Immature natural killer cell (primary cell): ENCODE measurements at places on chromosomes 13 and 19. TPM values are rescaled to one million over a fixed set of nuclear protein-coding genes. Genes with fewer than 3 reads are reported as not detected.

- DNase-seq = no peak
Measured at GRCh38 chr13:80329250-80329649, 11.7 kb downstream of the SPRY2 start.

DNA sequence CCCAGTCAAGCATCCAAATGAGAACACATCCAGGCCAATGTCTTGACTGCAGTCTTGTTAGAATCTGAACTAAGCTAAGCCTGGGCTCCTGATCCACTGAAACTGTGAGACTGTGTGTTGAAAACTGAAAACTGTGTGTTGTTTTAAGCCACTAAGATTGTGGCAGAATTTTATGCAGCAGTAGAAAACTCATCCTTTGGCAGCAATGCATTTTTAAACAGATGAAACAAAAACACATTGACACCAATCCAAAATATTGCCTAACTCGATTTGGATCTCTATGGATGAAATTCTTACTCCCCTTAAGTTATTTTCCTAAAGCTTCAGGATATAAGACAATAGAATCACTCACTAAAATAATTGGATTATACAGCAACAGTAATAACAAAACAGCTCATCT is 202.3 kb upstream of the KLF12 start:
- no peak for DNase-seq

DNA sequence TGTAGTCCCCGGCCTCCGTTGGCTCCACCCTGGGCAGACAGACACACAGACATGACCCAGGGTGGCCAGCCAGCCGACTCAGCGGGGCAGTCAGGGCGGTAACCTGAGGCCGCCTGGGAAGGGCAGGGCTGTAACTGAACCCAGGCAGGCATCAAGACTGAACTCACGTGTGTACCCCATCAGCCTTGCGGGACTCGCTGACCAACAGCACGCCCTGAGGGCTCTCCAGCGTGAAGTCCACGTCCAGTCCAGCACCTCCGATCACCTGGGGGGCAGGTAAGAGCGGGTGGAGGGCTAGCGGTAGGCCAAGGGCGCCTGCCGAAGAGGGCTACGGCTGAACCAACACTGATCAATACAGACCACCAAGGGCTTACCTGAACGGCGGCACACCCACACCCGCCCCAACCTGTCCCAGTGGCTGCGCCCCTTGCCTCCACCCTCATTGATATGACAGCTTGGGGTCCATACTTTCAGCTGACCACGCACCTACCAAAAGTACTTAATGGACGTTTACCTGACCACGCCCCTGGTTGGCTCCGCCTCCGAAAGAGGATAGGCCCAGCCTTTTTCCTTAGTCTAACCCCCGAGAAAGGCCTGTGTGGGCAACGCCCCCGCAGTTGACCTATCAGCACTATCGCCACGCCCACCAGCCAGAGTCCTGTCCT is 791 bp downstream of the TMED1 start:
- no peak for DNase-seq

- DNase-seq = no peak
Measured at GRCh38 chr19:56504581-56504980, 3.1 kb upstream of the ZNF471 start.

Gene JSRP1
- polyA plus RNA-seq = not detected

Gene RAX2
- polyA plus RNA-seq = not detected

Gene YJEFN3
- not detected for polyA plus RNA-seq

DNA sequence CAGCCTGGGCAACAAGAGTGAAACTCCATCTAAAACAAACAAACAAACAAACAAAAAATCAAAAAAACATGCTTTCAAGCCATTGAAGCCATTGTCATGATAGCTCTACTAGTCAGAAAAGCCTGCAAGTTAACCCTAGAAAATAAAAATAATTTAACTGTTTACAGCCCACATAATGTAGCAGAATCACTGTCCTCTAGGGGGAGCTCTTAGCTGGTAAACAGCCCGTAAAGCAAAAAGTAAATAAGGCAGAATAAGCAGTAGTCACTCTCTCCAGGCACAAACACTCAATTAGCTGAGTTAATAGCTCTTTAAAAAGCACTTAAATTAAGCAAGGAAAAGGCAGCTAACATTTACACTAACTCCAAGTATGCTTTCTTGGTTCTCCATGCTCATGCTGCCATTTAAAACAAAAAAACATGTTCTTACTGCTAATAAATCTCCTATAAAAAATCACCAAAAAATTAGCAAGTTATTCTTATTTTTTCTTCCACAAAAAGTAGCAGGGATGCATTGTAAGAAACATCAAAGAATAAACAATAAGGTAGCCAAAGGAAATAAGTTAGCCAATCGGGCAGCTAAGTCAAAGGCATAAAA is 11.3 kb downstream of the LILRB4 start:
- peak; percentile 28 for DNase-seq

Gene KLK13
- not detected for polyA plus RNA-seq

GRCh38 chr19:47863514-47863936 is 4.5 kb downstream of the TPRX2 start:
- peak; percentile 64 for DNase-seq

Gene FGF14
- polyA plus RNA-seq = not detected

DNA sequence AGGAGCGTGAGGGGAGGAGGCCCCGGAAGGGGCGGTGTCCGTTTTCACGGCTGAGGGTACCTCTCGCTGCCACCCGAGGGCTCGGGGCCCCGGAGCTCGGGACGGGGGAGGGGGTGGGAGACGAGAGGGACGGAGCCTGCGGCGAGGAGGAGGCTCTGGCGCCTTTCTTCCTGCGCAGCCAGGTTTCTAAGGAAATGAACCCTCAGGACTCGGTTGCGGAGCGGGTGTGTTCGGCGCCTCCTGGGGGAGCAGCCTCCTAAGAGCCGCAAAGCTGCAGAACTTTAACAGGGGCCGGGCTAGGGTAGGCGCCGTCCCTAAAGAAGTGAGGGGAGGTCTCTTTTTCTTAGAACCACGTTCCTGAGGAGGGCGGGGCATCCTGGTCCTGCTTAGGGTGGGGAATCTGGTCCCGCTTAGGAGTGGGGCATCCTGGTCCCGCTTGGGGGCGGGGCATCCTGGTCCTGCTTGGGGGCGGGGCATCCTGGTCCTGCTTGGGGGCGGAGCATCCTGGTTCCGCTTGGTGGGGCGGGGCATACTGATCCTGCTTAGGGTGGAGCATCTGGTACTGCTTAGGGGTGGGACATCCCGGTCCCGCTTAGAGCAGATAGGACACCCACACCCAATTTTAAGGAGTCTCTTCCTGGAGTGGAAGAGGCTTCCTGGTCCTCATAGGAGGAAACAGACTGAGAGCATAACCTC is 6.2 kb downstream of the SYT5 start:
- DNase-seq = no peak

Gene FGF9
- polyA plus RNA-seq = 0.26 TPM

Gene ZNF548
- polyA plus RNA-seq = 13.4 TPM

DNA sequence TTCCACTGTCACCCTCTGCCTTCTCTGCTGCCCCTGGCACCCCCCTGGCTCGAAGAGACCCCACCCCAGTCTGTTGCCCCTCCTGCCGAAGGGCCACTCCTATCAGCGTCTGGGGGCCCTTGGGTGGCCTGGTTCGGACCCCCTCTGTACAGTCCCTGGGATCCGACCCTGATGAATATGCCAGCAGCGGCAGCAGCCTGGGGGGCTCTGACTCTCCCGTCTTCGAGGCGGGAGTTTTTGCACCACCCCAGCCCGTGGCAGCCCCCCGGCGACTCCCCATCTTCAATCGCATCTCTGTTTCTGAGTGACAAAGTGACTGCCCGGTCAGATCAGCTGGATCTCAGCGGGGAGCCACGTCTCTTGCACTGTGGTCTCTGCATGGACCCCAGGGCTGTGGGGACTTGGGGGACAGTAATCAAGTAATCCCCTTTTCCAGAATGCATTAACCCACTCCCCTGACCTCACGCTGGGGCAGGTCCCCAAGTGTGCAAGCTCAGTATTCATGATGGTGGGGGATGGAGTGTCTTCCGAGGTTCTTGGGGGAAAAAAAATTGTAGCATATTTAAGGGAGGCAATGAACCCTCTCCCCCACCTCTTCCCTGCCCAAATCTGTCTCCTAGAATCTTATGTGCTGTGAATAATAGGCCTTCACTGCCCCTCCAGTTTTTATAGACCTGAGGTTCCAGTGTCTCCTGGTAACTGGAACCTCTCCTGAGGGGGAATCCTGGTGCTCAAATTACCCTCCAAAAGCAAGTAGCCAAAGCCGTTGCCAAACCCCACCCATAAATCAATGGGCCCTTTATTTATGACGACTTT is 2.0 kb downstream of the ZFP36 start:
- DNase-seq = peak; percentile 64

DNA sequence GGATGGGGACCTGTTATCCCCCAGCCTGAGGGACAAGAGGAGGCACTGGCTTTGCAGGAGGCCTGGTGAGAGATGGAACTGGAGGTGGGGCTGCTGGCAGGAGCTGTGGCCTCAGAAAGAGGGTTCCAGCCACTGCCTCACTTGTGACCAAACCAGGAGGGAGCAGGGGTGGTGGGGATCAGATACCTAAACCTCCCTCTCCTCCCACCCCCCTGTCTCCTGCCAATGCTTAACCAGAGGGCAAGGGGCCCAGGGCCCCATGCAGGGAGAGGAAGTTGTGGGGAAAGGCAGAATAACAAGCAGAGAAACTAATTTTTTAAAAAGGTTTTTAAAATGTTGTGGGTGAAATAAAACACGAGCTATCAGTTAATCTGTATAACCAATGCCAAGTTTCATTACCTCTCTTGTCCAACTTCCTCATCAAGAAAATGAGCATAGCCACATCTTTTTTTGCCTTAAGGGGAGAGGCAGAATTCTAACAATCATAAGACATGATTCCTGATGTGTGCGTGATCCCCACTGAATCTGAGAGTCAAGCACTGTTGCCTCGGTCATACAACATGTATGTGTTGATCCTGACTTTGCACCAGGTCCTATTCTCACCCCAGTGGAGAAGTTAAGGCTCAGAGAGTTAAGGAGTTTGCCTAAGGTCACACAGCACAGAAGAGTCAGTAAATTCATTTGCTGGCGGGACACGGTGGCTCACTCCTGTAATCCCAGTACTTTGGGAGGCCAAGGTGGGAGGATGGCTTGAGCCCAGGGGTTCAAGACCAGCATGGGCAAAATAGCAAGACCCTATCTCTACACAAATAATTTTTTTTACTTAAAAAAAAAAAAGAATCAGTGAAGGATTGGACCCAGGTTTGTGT is 12.9 kb downstream of the FXYD5 start:
- DNase-seq = no peak

Gene PRRG2
- polyA plus RNA-seq = not detected

Gene CPB2
- polyA plus RNA-seq = not detected

DNA sequence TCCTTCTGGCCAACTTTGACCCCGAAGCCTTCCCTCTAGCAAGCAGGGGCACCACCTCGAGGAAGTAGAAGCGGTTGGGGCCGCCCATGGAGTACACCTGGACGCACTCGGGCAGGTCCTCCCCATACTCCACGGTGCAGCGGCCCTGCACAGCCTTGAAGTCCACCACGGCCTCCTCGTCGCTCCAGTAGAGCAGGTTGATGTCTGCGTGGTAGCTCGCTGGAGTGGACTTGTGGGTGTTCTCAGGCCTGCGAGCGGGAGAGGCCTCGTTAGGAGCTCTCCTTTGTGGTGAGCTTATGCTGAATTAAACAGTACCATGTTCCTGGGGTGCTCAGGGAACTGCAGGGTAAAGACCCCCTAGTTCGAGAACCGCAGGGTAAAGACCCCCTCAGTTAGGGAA is 22.3 kb upstream of the EIF3G start:
- DNase-seq = no peak

Gene SHISA2
- not detected for polyA plus RNA-seq

DNA sequence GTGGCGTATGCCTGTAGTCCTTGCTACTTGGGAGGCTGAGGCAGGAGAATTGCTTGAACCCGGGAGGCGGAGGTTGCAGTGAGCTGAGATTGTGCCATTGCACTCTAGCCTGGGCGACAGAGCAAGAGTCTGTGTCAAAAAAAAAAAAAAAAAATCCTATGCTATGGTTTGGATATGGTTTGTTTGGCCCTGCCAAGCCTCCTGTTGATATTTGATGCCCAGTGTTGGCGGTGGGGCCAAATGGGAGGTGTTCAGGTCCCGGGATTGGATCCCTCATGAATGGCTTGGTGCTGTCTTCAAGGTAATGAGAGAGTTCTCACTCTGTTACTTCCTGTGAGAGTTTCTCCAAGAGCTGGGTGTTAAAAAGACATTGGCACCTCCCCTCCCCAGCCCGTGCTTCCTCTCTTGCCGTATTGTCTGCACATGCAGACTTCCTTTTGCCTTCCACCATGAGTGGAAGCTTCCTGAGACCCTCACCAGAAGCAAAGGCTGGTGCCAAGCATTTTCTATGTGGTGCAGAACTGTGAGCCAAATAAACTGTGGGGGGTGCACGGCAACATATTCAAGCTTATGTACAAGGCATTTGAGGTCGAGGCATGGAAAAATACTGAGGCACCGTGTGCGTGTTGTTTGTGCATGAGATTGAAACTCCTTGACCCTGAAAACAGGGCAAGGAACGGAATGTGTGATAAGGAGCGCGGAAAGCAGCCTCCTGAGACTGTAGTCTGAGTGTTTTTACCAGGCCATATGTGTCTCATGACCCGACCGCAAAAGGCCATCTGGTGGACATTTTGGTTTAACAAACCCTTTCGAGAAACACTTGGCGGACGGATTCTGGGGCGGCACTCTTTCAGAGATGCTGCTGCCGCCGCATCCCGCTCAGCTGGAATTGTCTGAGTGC is 7.3 kb downstream of the SIGLEC9 start:
- DNase-seq = peak; percentile 77

Gene MTUS2
- not detected for polyA plus RNA-seq

GRCh38 chr13:112056739-112057438 is 10.1 kb upstream of the SOX1 start:
- DNase-seq = no peak

DNA sequence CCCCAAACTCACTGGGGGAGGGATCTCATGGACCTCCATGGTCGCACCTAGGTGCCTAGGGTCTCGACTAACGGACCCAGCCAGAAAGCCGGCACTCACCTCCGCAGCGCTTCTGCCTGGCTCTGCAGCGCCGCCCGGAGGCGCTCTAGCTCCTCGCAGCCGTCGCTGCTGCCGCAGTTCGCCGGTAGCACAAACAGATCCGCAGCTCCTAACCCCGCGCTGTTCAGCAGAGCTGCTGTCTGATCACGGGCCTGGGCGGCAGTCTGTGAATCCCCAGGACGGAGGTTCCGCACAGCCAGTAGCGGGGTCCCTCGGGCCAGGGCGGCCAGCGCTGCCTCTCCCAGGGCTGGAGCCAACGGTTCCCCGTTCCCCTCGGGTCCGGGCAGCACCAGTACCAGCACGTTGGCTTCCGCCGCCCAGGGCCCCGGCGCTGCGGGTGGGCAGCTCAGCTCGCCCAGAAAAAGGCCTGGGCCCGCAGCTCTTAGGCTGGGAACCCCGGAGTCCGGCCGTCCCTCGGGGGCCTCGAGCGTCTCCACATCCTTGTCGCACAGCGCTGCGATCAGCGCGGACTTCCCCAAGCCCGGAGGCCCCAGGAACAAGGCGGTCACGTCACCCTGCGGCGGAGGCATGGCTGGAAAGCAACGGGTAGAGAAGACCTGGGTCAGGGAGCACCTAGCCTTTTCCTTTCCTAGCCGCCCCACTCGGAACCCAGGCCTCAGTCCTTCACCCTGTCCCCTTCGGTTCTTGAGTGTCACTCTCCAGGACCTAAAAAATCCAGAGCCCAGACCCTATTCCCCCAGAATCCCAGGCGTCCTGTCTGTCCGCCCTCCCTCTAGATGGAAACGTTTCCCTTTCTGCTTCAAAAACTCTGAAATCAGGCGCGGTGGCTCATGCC is 977 bp downstream of the IRGQ start:
- peak; percentile 72 for DNase-seq

GRCh38 chr19:10419200-10419645 is 1.1 kb upstream of the PDE4A start:
- no peak for DNase-seq
